Stimulated activated CD8-positive, alpha-beta memory T cell treated with anti-CD3 and anti-CD28 coated beads, Interleukin-4, amount 100 ng/mL, for 4 hours (primary cell): ENCODE measurements at places on chromosomes 2 and 18.

DNA sequence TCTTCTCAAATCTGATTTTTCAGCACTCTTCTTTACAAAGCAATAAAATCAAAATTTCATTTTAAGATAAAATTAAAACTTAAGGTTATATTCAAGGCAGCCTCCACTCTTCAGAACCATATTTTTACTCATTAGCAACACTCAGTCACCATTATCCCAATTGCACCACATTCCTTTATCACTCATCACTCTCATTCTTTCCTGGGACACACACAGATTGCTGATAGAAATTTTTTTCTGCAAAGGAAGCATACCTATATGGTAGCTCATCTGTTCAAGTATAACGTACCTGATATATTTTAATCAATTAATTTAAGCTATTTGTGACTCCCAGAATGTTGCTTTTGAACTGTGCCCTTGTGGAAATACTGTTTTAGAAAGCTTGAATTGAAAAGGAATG lies 1559.3 kb upstream of the ZEB2 start:
- no peak for DNase-seq

DNA sequence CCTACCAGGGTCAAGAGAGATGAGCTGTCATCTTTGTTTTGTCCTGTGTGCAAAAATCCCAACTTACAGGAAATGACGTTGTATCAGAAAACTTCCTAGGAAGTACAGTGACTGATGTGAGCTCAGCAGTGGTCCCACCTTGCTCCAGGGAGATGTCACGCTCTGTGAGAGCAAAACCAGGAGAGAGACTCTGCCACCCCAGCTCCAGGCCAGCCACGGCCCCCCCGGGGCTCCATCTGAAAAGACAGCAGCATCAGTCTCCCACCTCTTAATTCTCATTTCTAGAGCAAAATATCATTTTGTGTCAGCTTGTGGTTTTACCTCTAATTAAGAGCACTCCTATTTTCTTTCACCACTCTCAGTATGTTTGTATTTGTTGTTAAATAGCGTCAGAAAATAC lies 57.5 kb downstream of the MYL12B start:
- DNase-seq = no peak

DNA sequence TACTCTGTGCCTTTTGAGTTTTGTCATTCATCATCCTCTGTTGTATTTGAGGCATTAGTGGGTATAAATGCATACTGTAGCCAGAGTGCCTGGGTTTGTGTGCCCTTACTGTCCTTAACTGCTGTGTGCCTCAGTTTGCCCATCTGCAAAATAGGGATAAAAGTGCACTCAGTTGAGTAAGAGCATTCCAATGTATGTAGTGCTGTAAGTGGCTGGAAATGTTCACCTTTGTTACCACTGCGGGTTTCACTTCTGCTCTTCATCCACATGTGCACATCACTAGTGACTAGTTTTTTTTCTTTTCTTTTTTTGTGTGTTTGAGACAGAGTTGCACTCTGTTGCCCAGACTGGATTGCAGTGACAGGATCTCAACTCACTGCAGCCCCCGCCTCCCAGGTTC lies 39.9 kb downstream of the PLEKHB2 start:
- no peak for DNase-seq

- DNase-seq = no peak
Measured at GRCh38 chr2:186575302-186575701, 14.6 kb upstream of the ITGAV start.

- DNase-seq = no peak
Measured at GRCh38 chr2:15842758-15843666, 97.3 kb upstream of the MYCN start.

DNA sequence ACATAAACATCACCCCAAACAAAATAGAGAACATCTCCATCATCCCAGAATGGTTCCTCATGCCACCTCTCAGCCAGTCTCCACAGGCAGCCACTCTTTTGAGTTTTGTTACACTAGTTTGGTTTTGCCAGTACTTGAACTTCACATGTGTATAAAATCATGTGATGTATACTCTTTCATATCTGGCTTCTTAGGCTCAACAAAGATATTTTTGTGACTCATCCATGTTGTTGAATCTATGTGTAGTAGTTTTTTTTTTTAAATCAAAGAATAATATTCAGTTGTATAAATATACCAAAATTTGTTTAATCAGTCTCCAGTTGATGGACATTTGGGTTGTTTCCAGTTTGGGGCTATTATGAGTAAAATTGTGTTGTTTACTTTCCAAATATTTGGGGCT lies 75.9 kb downstream of the PMS1 start:
- no peak for DNase-seq

- no peak for DNase-seq
Measured at GRCh38 chr2:212052412-212053159, 486.0 kb downstream of the ERBB4 start.

DNA sequence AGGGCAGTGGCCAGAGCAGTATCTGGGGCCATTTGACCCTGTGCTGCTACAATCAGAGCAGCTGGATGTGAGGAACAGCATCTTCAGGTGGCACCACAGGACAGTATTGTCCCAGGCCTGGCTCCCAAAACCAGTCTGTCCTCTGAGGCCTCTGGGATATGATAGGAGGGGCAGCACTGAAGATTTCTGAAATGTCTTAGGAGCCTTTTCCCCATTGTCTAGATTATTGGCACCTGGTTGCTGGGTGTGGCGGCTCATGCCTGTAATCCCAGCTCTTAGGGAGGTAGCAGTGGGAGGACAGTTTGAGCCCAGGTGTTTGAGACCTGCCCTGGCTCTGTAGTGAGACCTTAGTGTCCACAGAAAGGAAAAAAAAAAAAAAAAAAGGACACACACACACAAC lies 270.6 kb upstream of the FBXO11 start:
- DNase-seq = no peak

- no peak for DNase-seq
Measured at GRCh38 chr2:172285760-172286159, 141.6 kb upstream of the ITGA6 start.

DNA sequence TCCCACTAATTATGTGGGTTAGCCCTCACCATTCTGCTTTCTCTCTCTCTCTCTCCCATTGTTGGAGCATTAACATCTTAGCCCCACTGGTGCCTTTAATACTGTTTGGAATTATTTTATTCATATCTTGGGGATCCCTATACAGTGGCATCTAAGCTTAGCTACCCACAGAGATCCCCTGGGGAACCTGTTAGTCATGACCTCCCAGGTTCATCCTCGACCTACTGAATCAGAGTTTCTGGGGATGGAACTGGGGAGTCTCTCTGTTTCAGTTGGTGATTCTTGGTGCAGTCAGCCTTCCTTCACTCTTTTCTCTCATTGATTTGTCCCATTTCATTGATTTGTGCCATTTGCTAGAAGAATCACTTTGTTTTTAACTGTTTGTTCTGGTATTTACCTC lies 137.3 kb downstream of the PLCL1 start:
- no peak for DNase-seq

DNA sequence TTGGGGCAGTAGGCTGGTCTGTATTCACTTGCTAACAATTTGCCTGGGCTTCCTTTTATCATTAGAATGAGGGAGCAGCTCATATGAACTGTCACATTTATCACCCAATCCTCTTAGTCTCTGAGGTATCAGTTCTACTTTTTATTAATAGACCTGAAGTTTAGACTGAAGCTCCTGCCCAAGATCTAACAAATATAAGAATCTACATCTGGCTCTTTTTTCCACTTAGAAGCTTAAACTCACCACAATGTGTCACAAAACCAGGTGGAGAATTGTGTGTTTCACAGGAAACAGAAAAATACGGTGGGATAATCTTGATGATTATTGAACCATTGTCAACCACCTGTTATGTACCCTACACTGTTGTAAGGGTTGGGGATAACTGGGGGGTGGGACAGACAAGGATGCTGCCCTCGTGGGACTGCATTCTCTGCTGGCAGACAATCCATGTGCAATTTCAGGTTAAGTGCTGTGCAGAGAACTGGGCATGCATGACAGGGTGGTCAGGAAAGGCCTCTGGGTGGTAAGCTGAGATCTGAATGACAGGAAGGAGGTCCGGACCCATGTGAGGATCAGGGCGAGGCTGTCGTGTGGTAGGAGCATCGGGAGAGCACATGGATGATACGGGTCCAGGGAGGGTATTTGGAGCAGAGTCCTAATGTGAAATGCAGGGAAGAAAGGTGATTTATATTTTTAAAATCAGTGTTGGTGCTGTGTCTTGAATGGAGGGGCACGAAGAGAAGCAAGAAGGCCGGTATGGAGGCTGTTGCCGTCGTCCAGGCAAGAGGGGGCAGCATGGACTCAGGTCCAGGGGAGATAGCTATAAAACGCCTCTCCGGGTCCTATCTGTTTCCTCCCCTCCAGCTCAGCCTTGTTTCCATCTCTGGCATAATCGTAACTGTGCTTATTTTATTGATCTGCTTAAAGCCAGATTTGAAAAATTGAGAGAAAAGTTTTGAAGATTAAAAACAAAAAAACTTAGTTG lies 17.6 kb downstream of the MYL12B start:
- DNase-seq = no peak

DNA sequence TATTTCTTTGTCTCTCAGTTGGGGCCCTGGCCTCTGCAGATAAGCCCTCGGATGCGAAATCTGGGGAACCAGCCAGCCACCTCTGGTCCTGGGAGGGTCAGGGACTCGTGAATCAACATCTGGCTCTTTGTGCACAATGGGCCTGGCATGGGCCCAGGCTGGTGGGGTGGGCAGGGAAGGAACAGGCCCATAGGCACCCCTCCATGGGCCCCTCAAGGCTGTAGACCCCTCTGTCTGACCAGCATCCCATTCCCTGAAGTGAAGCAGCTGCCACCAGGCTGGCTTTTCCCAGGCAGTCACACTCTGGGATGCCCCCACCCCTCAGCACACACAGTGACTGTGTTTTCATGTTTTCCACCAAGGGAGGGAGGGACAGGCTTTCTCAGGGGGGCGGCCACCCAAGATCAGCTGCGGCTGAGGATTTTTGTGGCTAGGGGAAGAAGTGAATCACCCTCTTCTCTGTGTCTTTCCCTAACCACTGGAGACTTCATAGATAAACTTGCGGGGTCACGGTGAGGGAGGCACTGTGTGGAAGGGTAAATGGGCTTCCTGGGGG lies 166.0 kb downstream of the AGAP1 start:
- no peak for DNase-seq

DNA sequence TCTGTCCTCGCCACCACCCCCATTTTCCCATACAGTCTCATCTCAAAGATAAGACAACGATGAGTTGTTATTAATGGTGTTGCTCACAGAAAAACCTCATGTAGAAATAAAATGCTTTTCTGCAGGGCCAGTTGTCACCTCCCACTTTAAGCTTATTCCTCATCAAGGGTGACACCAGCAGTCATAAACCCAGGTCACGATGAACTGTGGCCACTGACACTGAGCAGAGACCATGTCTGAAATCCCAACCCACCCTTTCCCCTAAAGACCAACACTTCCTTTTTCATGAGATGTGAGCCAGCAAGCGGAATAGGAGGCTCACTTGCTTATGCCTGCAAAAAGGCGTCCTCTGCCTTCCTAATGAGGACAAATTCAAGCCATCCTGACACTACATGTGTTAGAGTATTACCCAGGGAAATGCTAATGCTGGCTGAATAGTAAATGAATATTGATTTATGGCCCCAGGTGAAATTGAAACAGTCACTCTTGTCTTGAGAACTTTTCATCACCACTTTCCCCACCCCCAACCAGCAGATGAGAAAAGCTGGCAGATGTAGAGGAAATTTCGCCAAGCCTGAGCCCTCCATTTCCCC lies 228.4 kb downstream of the MGAT5 start:
- DNase-seq = no peak

GRCh38 chr2:237282568-237283128 lies 131.3 kb downstream of the COL6A3 start:
- no peak for DNase-seq

DNA sequence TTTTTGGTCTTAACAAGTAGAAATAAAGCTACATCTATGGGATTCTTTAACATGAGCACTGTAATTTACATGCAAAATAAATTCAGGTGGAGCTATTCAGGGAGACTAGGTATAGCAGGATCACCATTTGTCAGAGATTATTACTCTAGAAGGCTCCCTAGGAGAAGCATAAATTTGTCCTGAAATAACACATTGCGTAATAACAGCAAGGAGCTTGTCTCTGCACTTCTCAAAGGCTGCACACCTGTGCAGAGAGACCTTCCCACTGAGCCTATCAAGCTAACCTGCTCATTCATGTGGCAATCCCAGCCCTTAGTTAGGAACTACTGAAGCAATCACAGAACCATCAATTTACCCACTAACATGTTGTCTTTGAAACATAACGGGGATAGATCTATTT lies 437.4 kb upstream of the MC4R start:
- DNase-seq = no peak

- no peak for DNase-seq
Measured at GRCh38 chr2:29816651-29817050, 104.7 kb downstream of the ALK start.

- DNase-seq = no peak
Measured at GRCh38 chr18:69889009-69889408, 58.7 kb downstream of the CD226 start.

DNA sequence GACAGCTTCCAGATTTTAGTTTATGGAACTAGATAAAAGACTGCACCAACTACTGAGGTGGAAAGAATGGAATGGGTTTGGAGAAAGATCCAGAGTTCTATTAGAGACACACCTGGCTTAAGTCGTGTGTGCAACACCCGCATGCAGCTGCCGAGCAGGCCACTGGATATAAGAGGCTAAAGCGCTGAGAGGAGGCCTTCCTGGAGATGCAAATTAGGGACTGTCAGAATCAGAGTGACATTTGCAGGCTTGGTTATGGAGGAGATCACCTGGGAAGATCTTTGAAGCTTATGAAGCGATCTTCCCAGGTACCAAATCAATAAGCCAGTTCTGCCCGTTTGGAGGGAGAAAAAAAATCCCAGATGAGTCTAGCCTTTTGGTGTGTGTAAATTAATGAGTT lies 30.4 kb upstream of the KLHL29 start:
- no peak for DNase-seq

DNA sequence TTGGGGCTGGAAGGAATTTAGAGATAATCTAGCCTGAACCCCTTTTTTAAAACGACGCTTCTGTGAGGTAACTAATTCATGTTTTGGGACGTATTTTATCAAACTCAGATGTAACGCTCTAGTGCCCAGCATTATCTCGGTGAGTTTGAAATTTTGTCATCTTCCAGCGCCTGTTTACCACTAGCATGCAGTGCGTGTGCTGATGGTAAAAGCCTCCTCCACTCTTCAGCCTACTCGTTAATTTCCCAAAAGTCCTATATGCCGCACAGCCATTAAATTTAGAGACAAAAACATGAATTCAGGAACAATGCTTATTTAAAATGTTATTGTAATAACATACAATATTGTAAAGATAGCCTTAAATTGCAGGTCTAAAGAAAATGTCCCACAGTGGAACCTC lies 2.8 kb downstream of the ZCCHC2 start:
- no peak for DNase-seq

DNA sequence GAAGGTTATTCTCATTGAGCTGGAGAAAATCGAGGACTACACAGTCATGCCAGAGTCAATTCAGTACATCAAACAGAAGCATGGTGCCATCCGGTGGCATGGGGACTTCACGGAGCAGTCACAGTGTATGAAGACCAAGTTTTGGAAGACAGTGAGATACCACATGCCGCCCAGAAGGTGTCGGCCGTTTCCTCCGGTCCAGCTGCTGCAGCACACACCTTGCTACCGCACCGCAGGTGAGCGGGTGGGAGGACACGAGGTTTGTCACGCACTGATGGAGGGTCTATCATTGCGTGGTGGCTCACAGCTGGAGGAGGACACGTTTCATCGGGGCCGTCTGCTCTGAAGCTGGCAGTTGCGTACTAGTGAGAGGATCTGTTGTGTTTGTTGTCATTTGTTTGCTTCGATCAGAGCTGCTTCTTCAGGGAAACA lies 48.2 kb downstream of the IL1RL2 start:
- no peak for DNase-seq

GRCh38 chr18:74679006-74679678 lies 81.5 kb downstream of the ZNF407 start:
- DNase-seq = no peak
